HuH-7.5 (cell line): ENCODE measurements at places on chromosomes 6 and 20.

DNA sequence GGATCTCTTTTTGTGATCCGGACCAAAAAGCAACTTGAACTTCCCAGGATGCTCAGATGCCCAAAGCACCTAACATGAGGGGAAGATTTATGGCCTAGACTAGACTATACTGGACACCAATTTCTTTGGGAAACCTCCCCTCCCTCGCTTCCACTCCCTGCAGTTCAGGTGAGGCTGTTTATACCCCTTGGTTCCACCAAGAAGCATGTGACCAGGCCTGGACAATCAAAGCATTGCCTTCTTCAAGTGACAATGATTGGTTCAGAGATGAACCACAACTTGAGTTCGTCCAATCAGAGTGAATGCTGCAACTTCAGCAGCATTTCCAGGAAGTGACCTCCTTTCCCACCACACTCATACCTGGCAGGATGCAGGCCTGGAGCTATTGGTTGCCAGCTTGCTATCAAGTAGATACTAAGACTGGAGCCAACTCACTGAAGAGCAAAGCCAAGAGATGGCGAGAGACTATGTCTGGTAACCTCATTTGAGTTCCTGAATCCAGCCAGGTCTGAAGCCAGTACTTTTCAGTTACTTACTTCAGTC, 45.6 kb upstream of the SLC9A8 start:
- no peak for DNase-seq

DNA sequence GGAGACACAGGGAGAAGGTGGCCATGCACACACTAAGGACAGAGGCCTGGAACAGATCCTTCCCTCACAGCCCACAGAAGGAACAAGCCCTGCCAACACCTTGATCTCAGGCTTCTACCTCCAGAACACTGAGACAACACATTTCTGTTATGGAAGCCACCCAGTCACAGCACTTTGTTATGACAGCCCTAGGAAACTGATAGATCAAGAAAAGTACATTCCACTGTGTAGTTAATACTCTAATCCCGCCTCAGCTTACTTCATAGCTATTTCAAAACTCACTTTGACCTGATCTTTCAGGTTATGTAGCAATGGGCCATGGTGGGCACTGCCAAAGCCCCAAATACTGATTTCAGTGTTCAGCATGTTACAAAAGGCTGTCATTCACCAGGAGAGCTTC, 66.8 kb downstream of the CD24 start:
- DNase-seq, result no peak

- no peak for DNase-seq
Measured at GRCh38 chr6:91860541-91861335, 1273.9 kb upstream of the MAP3K7 start.

GRCh38 chr6:42841844-42842584, 37.4 kb upstream of the RPL7L1 start:
- DNase-seq, result no peak

- no peak for DNase-seq
Measured at GRCh38 chr6:93550551-93551276, 131.4 kb upstream of the EPHA7 start.

- no peak for DNase-seq
Measured at GRCh38 chr6:132708771-132709170, 5.1 kb downstream of the VNN1 start.

GRCh38 chr6:135033238-135033637, 21.4 kb downstream of the HBS1L start:
- DNase-seq, result no peak

GRCh38 chr6:139996253-139996834, 621.9 kb upstream of the CITED2 start:
- DNase-seq, result peak; percentile 79

GRCh38 chr20:63552481-63553249, 1.3 kb upstream of the FNDC11 start:
- DNase-seq, result no peak

GRCh38 chr6:40819182-40819834, 219.7 kb downstream of the UNC5CL start:
- DNase-seq, result no peak

DNA sequence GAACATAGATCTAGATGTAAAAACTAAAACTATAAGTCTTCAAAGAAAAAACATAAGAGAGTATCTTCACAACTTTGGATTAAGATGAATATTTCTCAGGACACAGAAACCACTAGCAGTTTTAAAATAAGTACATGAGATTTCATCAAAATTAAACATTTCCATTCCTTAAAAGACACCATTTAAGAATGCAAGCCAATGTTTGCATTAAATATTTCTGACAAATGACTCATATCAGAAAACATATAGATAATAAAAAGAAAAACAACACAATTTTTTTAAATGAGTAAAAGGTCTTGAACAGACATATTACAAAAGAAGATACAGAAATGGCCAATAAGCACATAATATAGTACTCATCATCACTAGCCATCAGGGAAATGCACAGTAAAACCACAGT, 59.7 kb downstream of the COL21A1 start:
- DNase-seq, result no peak

GRCh38 chr6:163583558-163583957, 169.0 kb downstream of the QKI start:
- no peak for DNase-seq

- DNase-seq, result no peak
Measured at GRCh38 chr20:56352345-56353055, 6.3 kb upstream of the FAM210B start.

DNA sequence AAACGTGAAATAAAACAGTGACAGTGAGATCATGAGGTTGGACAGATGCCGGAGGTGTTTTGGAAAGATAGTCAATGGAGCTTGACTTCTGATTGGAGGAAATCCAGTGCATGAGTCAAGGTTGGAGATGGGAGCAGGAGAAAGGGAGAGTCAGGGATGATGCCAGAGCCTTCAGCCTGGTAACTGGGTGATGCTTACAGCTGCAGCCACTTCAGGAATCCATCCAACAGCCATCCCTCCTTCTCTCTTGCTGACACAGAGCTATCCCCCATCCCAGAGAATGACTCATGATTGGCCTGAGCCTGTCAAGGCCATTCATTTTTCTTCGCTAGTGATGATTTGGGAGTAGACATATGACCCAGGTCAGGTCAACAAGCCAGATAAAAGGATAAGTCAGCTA, 112.8 kb downstream of the SAMD5 start:
- no peak for DNase-seq

DNA sequence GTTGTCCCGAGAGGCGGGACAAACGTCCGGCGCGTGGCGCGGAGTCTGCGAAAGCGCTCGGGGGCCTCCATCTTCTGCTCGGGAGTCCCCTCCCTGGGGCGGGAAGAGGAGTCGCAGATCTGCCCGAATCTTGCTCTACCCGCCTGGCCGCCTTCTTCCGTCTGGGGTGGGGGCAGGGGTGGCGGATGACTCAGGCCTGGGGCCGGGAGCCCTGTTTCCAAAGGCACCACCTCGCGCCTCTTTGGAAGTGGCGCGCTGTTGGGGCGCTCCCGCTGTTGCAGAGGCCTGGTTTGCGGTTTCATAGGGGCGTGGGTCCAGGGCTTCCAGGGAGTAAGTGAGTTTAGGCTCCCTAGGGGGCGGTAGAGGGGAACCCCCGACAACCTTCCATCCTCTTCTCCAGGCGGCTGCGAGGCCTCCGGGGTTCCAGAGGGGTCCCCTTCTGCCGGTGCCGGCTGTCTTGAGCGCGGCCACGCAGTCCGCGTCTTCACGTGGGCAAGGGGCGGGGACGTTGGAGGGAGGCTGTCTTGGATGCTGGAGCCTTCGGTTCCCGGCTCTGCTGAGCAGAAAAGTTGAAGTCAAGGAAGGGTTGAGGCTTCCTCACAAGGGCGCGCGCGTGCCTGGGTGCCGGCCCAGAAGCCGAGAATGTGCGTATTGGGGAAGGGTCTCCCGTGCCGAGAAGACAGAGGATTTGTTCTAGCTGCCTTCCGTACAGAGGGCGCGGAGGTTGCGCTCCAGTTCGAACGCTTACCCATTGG, 2.6 kb upstream of the TFAP2C start:
- no peak for DNase-seq

GRCh38 chr6:50236164-50236563, 186.4 kb upstream of the DEFB112 start:
- no peak for DNase-seq

GRCh38 chr20:44110816-44111568, 76.0 kb downstream of the JPH2 start:
- DNase-seq, result no peak

DNA sequence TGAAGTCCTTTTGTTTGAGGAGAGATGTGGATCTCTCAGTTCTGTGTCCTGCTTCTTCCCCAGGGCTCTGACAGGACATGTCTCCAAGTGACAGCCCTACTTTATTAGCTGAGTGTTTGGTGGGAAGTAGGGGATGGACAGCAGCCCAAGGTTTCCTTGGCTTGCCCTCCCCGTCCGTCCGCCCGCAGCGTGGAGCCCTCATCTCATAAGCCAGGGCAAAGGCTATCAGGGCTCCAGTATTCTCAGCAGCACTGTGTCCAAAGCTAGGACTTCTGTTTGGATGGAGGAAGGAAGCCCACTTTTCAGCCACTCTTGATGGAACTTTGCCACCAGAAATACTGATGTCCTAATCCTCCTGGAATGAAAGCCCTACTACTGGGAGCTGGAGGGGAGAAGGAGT, 13.6 kb downstream of the CDC5L start:
- no peak for DNase-seq

- DNase-seq, result no peak
Measured at GRCh38 chr6:110095101-110095500, 84.4 kb downstream of the WASF1 start.

- DNase-seq, result no peak
Measured at GRCh38 chr6:26222571-26222970, 135.3 kb downstream of the HFE start.

GRCh38 chr6:27785294-27785693, 126.9 kb downstream of the OR2B2 start:
- no peak for DNase-seq

DNA sequence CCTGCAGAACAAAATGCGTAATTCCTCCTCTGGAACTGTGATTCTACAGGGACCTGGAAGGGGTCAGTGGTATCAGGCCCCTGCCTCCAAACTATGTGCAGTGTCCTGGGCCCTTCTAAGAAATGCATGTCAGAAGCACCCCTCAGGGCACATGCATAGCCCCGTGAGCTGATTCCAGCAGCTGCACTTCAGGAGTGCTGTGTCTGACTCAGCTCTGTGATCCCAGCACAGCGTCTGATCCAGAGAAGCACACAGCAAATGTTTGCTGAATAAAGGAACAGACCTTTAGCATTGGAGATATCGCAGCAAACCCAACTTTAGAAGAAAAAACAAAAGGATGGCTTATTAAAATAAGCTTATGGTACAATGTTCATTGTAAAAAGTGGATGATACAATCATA, 15.8 kb upstream of the MAFB start:
- DNase-seq, result no peak

GRCh38 chr6:85112540-85112939, 337.3 kb upstream of the NT5E start:
- no peak for DNase-seq

DNA sequence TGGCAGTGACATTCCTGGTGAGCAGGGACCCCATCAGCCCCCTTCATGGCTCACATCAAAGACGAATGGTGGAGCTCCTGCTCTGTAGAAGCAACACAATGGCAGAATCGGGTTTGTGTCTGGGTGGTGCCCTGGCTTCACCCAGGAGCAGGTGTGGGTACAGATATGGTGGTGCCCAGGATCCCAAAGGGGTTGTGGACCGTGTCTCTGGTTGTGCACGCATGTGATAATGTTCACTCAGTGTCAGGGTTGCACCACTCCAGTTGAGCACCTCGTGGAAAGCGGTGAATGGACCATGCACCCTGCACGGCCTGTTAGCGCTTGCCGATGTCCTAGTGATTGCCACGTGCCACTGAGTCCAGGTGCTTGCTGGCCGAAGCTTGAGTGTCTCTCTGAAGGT, 63.0 kb downstream of the IGF2R start:
- no peak for DNase-seq
